ENCODE measurements at places on chromosomes 11 and 22. TPM values are rescaled to one million over a fixed set of nuclear protein-coding genes. Genes with fewer than 3 reads are reported as not detected.
A peak's percentile ranks its signal among the peaks of the same experiment; 100 is the strongest.

Gene GRIK4
- total RNA-seq: not detected

DNA sequence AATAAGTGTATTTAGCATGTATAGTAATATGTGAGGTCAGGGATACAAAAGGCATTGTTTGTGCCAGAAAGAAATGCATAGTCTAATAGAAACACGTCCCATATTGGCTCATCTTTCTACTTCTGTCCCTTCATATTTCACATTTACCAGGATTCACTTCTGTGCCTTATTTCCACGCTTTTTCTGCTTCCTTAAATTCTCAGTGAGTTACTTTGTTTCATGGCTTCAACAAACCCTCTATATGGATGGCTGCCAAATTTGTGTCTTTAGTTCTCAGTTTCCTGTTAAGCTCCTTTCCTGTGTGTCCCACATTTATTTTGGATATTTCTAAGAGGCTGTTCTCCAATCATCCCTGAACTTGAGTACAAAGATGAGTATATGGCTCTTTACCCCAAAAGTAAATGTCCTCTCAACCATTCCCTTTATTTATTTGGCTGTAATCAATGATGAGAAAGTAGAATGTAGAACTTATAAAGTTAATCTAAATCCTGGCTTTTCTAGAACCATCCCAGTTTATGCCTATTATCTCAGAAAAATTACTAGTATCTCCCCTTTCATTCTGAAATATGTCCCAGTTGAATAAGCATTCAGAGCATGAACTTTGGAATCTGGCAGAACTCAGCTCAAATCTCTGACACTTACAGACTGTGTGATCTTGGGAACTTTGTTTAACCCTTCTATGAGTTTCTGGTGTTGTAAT lies 23.5 kb downstream of the OR8B12 start:
- peak; percentile 3 for DNase-seq

DNA sequence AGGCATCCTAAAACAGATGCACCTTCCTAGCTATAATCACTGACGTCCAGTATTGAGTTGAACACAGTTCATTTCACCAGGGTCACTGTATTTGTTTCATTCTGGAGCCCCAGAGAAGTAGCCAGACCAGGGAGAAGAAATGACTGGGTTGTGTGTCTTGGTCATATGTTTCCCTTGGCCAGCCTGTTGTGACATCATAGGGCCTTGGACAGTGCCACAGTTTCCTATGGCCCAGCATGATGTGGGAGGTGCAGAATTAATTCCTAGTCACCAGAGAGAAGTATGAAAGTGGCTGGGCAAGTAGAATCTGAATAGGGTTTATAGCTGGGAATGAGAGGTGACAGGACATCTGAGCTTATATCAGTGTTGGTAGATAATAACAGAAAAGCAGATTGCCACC lies 84.0 kb upstream of the ZBED5 start:
- no peak for DNase-seq

GRCh38 chr11:118052581-118053206 lies 24.2 kb upstream of the TMPRSS4 start:
- no peak for DNase-seq

DNA sequence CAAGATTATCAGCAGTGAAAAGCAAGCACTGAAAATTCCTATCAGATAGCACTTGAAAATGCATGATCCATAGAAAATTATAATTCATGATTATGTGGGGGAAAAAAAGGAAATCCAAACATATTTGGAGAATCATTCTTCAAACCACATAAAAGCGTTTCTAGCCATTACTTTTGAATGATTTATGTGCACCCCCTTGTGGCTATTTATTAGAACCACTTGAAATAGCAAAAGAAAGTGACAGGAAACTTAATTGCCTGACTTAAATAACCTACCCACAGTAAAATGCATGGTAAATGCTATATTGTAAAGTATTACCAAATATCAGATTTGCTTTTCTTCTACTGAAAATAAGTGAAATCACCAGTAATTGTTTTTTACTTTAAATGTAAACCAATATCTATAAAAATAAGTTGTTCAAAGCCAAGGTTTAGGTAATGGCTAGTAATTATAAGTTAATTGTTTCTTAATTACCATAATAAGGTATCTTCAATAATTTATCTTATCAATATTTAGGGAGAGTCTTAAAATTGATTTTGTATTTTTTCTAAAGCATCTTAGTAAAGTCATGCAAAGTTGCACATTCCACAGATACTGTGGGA lies 168.5 kb downstream of the ARHGAP42 start:
- peak; percentile 70 for DNase-seq
